ENCODE measurements at places on chromosomes 3 and 15.

DNA sequence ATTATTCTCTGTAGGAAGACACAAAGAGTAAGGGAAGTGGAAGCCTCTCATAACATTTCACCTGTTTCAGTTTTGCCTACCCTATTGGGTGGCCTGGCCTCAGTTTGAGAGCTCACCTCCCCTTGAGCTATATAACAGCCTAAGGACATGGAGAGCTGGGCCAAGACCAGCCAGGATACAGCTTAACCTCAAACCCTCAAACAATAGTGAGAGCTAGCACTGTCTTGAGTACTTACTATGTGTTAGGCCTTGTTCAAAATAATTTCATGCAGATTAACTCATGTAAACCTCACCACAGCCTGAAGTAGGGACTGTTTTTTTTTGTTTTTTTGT is 15.0 kb upstream of the TBL1XR1 start:
- H3K27me3 ChIP-seq, result no peaks in the 10 kb centered on the region
- H3K4me1 ChIP-seq, result no peaks in the 10 kb centered on the region
- no peak for DNase-seq
- no peak overlapping the region for H3K4me3 ChIP-seq
- no peaks in the 10 kb centered on the region for H3K36me3 ChIP-seq

- no peak overlapping the region for H3K4me3 ChIP-seq
- no peaks in the 10 kb centered on the region for H3K4me1 ChIP-seq
- H3K36me3 ChIP-seq, result no peaks in the 10 kb centered on the region
- no peak for DNase-seq
- no peak overlapping the region for H3K27ac ChIP-seq
- H3K27me3 ChIP-seq, result no peaks in the 10 kb centered on the region
These were observed 329.4 kb downstream of the TBC1D5 start for GRCh38 chr3:17412950-17413530.

DNA sequence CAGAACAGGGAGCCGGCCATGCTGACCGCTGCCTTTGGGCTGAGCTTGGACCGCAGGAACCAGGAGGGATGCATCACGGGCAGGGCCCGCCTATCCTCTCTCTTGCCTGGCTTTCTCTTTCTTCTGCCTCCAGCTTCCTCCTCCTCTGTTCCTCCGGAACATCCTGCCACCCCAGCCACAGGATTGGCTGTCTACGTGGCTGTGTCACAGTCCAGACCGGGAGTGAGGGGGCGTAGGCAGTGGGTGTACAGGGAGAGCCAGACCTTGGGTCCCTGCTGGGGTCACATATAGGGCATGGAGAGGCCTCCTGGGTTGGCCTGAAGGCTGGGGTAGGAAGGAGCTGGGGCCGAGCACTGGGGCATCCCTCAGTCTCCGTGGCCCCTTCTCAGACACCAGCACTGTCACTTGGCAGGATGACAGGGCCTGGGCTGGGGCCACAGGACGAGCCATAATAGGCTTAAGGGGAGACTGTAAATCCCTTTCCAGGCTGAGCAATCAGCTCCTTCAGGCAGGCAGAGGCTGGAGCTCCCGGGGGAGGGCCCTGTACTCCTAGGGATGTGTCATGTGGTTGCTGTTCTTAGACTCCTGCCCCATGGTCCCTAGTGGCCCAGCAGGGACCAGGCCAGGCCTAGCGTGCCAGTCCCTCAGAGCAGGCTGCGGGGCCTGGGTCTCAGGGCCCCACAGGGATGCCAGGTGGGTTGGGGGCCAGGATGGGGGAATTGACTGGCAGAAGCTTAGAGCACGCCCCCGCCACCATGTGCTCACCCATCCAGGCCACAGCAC is 25.4 kb downstream of the LINGO1 start:
- H3K4me3 ChIP-seq, result no peak overlapping the region
- DNase-seq, result no peak
- H3K27me3 ChIP-seq, result no peaks in the 10 kb centered on the region
- H3K27ac ChIP-seq, result no peak overlapping the region
- peaks cover 5% of the 10 kb centered on the region for H3K4me1 ChIP-seq
- no peaks in the 10 kb centered on the region for H3K36me3 ChIP-seq

GRCh38 chr3:96863129-96863740 is 48.8 kb downstream of the EPHA6 start:
- H3K27me3 ChIP-seq, result no peaks in the 10 kb centered on the region
- no peak overlapping the region for H3K27ac ChIP-seq
- H3K4me1 ChIP-seq, result no peaks in the 10 kb centered on the region
- DNase-seq, result no peak
- H3K36me3 ChIP-seq, result no peaks in the 10 kb centered on the region
- H3K4me3 ChIP-seq, result no peak overlapping the region

DNA sequence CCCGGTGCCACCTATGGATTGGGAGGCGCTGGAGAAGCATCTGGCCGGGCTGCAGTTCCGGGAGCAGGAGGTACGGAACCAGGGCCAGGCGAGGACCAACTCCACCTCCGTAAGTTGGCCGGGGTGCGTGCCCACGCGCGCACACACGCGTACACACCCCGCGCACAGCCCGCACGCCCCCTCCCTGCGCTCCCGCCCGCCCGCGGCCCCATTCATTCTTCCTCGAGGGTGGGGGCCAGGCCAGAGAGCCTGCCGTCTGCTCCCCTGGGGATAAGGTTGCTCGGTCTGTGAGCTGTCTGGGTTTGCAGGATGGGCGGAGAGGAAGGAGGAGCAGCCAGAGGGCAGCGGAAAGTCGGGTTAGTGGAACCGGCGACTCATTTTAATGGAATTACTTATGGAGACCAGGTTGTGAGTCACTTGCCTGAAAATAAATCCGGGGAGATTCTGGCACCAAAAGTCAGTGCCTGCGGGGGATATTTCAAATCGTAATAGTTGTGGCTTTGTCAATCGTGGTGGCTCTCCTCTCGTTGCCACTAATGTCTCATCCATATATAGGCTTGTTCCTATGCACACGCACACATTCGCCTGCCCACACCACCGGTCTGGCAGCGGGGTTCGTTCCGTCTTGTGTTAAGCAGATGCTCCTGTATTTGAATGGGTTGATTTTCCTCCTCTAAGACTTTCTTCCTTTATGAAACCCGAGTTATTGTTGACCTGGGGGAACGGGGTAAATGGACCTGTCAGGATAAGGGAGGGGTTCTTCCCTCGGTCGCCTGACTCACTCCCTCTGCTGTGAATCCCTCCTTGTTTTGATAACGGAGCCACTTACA is 223.4 kb upstream of the IL12A start:
- no peaks in the 10 kb centered on the region for H3K36me3 ChIP-seq
- no peak overlapping the region for H3K27ac ChIP-seq
- no peak overlapping the region for H3K4me3 ChIP-seq
- no peak for DNase-seq
- H3K4me1 ChIP-seq, result peaks cover 22% of the 10 kb centered on the region

DNA sequence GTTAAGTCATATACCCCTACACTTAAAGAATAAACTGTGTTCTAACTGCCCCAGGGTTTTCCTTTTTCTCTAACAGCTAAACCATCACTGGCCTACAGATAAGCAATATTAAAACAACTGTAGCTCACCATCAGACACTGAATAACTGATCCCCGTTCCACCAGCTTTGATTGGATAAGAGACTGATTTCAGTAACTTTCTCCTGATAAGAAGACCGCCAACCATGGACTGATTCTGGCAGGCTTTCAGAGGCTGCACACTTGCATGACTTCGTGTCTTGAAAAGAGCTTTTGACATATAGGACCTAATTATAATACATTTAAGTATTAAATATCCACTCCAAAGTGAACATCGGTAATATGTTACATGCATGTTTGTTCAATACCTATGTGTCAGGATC is 15.3 kb upstream of the CEP97 start:
- H3K4me1 ChIP-seq, result no peaks in the 10 kb centered on the region
- H3K27ac ChIP-seq, result no peak overlapping the region
- no peak overlapping the region for H3K4me3 ChIP-seq
- no peaks in the 10 kb centered on the region for H3K36me3 ChIP-seq
- DNase-seq, result no peak
- no peaks in the 10 kb centered on the region for H3K27me3 ChIP-seq

GRCh38 chr3:150763841-150764483 is 993 bp upstream of the SIAH2 start:
- H3K36me3 ChIP-seq, result no peaks in the 10 kb centered on the region
- peak overlapping the region; percentile 81 for H3K4me3 ChIP-seq
- H3K27me3 ChIP-seq, result no peaks in the 10 kb centered on the region
- peaks cover 13% of the 10 kb centered on the region for H3K4me1 ChIP-seq
- peak overlapping the region; percentile 99 for H3K27ac ChIP-seq

DNA sequence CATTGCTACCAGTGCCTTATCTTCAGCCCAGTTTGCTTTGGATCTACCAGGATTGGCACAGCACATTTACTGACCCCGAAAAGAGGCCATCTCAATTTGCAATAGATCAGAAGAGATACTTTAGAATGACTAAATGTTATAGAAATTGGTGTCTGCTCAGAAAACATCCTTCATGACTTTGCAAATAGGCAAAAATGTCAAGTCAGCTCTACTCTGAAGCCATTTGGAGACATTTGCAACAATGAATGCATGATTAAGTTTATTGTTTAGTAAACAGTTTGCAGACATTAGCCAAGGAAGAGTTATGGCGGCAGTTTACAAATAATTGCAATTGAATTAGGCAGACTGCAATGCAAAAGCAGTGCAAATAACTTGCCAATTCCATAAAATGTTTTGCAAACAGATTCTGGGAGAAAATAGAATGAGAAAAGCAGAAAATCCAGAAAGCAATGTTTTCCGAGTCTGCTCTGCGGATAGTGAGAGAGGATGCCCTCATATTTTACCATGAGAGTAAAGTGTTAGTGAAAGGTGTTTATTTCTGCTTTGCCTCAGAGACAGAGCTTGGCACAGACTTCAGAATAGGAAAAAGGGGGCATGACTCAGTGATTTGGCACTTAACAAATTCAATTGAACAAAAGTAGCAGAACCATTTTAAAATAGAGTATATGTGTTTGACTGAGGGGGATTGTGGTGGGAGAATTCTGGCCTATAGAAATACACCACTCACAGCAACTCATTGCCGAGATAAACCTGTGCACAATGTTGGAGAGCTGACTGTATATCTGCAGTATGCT is 334.9 kb upstream of the NR2F2 start:
- H3K4me1 ChIP-seq, result peaks cover 7% of the 10 kb centered on the region
- H3K36me3 ChIP-seq, result no peaks in the 10 kb centered on the region
- no peak overlapping the region for H3K27ac ChIP-seq

DNA sequence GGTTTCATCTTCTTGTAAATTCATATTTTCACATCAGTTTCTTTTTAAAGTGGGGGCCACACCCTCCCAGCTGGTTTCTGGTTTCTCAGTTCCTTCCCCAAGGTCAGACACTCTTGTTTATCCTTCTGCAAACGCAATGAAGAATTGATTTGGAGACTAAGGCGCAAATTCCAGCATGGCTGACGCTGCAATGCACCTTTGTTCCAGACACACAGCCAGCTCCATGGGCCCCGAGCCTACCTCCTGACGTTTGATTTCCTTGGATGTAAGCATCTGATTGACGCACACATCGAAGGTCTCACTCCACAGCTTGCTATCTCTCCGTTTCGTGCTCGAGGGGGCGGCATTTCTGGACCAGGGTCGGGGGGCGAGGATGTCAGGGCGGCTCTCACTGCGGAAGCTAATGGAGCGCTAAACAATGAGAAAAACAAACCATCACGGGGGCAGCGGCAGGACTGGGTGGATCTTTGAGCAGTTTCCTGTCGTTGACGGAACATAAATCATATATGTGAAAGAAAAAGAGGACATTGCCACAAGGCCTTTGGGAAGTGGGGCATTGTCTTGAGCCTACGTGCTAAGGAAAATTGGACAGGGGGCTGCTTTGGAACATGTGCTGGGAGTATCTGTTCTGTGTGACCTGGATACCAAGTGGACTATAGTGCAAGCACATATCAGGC is 46.9 kb downstream of the ARHGEF3 start:
- H3K4me3 ChIP-seq, result peak overlapping the region; percentile 56
- H3K27me3 ChIP-seq, result no peaks in the 10 kb centered on the region
- H3K36me3 ChIP-seq, result peaks cover 35% of the 10 kb centered on the region
- peaks cover 79% of the 10 kb centered on the region for H3K4me1 ChIP-seq
- peak; percentile 51 for DNase-seq

DNA sequence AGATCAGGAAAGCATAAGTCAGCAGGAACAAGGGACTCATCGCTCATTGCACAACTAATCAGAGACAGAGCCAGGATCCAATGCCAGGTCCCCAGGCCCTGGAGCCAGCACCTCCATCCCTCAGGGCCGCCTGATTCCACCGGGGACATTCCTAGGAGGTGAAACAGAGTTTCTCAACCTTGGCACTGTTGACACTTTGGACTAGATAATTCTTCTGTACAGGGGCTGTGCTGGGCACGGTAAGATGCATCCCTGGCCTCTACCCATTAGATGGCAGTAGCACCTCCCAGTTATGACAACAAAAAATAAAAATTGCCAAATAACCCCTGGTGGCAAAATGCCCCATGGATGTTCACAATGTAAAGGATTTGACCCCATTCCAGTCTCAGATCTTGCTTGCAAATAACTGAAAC is 127.7 kb downstream of the MTHFS start:
- H3K4me3 ChIP-seq, result no peak overlapping the region
- no peaks in the 10 kb centered on the region for H3K27me3 ChIP-seq
- H3K27ac ChIP-seq, result no peak overlapping the region
- no peaks in the 10 kb centered on the region for H3K4me1 ChIP-seq

GRCh38 chr15:56794165-56794552 is 60.9 kb upstream of the ZNF280D start:
- DNase-seq, result no peak
- H3K4me1 ChIP-seq, result no peaks in the 10 kb centered on the region
- no peak overlapping the region for H3K27ac ChIP-seq
- H3K36me3 ChIP-seq, result no peaks in the 10 kb centered on the region

- H3K27ac ChIP-seq, result no peak overlapping the region
- H3K4me1 ChIP-seq, result no peaks in the 10 kb centered on the region
- no peaks in the 10 kb centered on the region for H3K36me3 ChIP-seq
- H3K27me3 ChIP-seq, result no peaks in the 10 kb centered on the region
These were observed 70.7 kb upstream of the VEPH1 start for GRCh38 chr3:157573780-157574378.

GRCh38 chr3:188270423-188270972 is 116.5 kb downstream of the LPP start:
- H3K27me3 ChIP-seq, result no peaks in the 10 kb centered on the region
- no peak for DNase-seq
- H3K27ac ChIP-seq, result no peak overlapping the region
- H3K4me1 ChIP-seq, result no peaks in the 10 kb centered on the region
- no peak overlapping the region for H3K4me3 ChIP-seq

GRCh38 chr15:64251658-64252057 is 88.8 kb upstream of the PPIB start:
- no peak overlapping the region for H3K4me3 ChIP-seq
- H3K36me3 ChIP-seq, result no peaks in the 10 kb centered on the region
- H3K27ac ChIP-seq, result no peak overlapping the region
- no peak for DNase-seq
- no peaks in the 10 kb centered on the region for H3K27me3 ChIP-seq

- H3K4me3 ChIP-seq, result no peak overlapping the region
- H3K36me3 ChIP-seq, result no peaks in the 10 kb centered on the region
- H3K27me3 ChIP-seq, result no peaks in the 10 kb centered on the region
- H3K27ac ChIP-seq, result no peak overlapping the region
- H3K4me1 ChIP-seq, result no peaks in the 10 kb centered on the region
- DNase-seq, result no peak
These were observed 601.7 kb downstream of the SI start for GRCh38 chr3:164476631-164477030.

Measured in natural killer cell (primary cell).